ENCODE measurements at places on chromosomes 5 and 9.

- DNase-seq = no peak
Measured at GRCh38 chr5:76692274-76692540, 23.7 kb upstream of the F2R start.

DNA sequence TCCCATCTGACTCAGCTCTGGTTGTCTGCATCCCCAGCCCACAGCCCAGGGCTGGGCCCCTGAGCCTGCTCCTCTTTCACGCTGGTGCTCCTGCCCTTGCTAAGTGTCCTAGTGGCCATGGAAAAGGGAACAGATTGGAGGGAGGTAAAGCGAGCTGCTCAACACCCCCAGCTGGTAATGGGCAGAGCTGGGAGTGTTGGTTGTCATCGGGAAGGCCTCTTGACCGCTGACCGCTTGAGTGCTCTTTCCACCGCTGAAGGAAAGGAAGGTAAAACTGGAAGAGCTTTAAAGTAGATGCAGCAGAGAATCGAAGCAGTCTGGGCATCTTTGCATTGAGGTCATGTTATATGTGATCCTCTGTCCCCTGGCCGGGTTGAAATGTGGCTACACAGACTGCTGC, 60.2 kb downstream of the CRB2 start:
- DNase-seq = no peak

DNA sequence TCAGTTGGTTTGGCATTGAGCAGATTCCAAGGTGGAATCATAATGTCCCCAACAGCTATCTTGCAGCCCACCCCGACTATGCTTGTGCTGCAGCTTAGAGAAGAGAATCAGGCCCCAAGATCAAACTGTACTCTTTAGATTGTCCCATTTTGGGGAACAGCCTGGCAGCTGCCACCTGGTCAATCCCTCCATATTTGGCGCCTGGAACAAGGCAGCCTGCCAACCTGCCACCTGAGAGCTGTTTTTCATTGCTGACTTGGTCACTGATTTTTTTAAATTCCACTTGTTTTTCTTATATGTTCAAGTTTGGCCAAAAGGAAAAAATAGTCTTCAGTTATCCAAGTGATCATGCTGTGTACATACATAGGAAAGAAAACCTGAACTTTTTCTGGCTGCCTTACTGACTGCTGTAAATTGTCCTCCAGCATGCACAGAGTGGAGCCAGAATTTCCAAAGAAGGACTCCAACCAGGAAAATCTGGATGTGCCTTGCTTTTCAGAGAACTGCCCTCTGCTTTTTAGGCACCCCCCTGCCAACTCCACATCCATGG, 504.2 kb downstream of the ENC1 start:
- no peak for DNase-seq

DNA sequence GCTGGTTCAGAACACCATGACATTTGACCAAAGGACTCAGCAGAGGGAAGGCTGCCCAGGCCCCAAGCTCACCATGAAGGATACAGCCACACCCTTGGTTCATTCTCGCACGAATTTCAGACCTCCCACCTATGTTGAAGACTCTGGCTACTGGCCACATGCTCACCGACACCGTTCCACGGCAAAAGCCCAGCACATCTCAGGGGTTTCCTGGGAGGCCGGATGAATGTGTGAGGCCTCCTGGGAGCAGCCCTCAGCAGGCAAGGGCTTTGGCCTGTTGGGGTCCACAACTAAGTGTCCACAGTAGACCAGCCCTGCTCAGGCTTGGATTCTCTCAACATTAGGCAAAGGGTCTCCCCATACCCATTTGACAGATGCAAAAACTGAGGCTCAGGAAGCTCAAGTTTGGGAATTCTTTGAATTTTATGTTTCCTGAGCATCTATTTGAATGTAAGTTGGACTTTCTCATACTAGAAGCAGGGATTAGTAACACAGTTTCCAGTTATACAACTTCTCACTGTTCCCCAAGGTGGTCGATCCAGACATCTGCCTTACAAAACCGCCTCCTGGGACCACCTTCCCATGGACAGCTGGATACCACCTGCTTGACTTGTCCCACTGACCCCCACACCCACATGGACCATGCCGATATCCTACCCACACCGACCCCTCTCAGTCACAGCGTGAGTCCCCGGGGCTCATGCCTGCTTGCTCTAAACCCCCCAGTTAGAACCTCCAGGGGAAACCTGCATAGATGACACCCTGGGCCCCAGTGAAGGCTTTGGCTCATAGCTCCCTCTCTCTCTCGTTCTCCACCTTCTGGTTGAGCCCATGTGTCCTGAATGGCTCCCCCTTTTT, 27.9 kb downstream of the CCT5 start:
- DNase-seq = no peak

DNA sequence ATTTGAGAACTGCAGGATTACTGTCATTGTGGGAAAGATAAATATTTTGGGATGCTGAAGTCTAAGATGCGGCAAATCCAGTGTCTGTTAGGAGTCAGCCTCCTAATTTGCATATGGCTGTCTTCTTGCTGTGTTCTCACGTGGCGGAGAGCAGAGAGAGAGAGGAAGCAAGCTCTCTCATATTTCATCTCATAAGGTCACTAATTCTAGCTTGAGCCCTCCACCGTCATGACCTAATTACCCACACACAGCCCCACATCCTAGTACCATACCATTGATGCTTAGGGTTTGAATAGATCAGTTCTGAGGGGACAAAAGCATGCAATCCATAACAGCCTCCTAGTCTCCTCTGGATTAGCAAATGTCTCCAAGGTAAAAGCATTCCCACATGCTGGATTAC, 124.5 kb downstream of the CDH12 start:
- DNase-seq = no peak

GRCh38 chr9:101736717-101737116, 1.7 kb downstream of the GRIN3A start:
- no peak for DNase-seq

- no peak for DNase-seq
Measured at GRCh38 chr5:151075698-151076331, 5.0 kb downstream of the TNIP1 start.

DNA sequence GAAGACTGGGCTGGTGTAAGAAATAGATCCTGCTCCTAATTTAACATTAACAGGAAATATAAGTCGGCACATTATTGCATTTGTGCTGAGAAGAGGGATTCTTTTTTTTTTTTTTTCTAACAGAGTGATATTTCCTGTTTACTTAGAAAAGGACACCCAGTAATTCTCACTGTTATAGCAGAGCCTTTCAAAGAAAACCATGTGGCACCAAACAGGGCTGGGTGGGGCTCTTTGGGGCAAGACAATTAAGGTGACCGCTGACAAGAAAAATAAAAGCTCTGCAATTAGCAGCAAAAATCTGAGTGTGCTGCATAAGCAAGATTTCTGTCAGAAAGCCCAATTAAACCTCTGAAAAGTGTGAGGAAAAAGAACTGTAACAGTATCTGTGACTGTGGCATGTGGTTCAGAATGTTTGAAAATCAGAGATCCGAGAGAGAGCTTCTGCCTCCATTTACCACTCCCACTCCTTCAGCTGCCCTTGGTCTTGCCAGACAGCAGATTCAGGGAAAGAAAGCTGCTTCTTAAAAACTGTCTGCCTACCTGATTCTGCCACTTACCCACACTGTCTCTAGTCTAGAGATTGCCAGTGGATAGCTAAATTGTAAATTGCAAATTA, 77.1 kb upstream of the IQGAP2 start:
- DNase-seq = no peak

- DNase-seq = peak; percentile 43
Measured at GRCh38 chr5:32076699-32077695, 97.1 kb downstream of the GOLPH3 start.

DNA sequence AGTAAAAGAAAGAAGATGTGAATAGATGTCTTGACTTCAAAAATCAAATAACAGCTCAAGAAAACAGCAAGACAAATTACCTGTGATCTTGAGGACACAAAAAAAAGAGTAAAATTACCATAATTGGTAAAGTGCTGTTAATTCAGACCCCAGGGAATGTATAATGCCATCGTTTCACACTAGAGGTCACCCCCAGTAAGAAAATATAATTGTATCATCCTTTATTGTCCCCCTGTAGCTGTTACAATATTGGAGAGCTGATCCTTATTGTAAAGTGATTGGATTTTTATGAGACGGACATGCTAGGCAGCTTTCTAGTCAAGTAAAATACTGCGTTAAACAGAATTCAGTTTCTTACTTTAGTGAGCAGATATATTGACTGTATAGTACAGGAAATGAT, 377.0 kb downstream of the TLE1 start:
- DNase-seq = no peak

GRCh38 chr9:135616619-135617537, 22.5 kb downstream of the GLT6D1 start:
- DNase-seq = no peak

GRCh38 chr5:104635227-104635626, 1072.6 kb upstream of the NUDT12 start:
- DNase-seq = no peak

- DNase-seq = no peak
Measured at GRCh38 chr9:113562653-113563381, 99.3 kb downstream of the RGS3 start.

GRCh38 chr5:111134087-111134486, 41.9 kb downstream of the WDR36 start:
- DNase-seq = no peak

DNA sequence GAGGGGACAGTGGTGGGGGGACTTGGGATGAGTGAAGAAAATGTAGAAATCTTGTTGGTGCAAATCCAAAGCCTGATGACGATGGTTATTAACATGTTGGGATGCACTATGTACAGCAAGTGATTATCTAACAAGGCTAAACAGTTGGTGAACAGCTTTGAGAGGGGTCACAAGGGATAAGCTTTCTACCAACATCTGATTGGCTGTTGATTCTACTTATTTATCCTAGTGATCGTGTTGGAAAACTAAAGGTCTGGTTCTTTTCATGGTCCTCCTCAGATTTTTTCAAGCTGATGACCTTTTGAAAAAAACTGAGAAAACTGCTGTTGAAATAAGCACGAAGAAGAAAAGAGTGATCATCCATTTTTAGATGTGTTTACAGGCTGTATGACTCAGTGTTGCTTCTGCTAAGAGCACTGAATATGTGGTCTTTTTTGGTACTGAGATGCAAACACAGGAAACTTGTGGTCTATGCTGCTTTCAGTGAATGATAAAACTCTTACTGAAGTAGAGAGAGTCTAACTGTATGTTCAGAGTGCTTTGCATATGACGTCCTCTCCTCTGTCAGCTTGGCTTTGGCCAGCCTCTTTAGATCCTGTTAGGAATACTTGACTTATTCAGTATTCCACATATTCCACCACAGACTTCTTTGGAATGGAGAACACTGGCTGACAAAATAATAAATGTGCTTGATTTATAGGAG, 174.8 kb downstream of the SLF1 start:
- DNase-seq = peak; percentile 63

DNA sequence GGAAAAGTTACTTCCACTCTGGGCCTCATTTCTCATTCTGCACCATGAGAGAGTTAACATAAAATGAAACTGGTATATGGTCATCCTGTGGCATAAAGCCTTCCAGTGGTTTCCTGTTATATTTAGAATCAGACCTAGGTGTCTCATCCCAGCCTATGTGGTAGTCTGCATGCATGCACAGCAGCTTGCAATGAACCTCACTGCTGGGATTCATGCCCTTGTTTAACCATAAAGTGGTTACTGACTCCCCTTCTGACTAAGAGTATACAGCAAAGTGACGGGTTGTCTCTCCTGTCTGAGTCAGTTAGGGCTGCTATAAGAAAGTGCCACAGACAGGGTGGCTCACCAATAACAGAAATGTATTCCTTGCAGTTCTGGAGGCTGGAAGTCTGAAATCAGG, 14.7 kb upstream of the TDRD7 start:
- no peak for DNase-seq

DNA sequence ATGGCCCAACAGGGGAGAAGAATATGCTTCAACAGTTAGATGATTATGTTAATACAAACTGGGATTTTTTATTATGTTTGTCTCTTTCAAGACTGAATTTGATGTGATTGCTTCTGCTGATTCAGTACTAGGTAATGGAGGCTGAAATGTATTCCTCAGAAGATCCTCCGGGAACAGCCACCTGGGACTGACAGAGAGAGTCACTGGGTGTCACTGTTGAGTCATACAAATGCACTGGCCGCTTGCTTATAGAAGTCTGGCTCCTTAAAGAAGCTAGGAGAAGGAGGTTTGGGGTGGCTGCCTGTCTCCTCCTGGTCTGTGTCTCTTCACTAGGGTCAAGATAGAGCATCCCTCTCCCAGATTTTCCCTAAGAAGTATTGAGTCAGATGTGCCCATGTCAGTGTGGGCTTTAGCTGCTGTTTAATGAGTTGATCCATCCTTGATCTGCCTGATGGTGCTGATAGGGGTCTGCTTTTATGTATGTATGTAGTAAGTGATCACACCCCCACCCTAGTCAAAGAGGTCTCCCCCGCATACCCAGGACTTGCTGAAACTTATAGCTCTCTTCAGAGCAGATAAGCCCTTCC, 773.4 kb downstream of the BRINP1 start:
- no peak for DNase-seq

- no peak for DNase-seq
Measured at GRCh38 chr5:17019324-17019723, 83.2 kb upstream of the MYO10 start.

- no peak for DNase-seq
Measured at GRCh38 chr9:134526584-134527477, 114.8 kb upstream of the COL5A1 start.

- no peak for DNase-seq
Measured at GRCh38 chr5:19615661-19616060, 372.3 kb downstream of the CDH18 start.

DNA sequence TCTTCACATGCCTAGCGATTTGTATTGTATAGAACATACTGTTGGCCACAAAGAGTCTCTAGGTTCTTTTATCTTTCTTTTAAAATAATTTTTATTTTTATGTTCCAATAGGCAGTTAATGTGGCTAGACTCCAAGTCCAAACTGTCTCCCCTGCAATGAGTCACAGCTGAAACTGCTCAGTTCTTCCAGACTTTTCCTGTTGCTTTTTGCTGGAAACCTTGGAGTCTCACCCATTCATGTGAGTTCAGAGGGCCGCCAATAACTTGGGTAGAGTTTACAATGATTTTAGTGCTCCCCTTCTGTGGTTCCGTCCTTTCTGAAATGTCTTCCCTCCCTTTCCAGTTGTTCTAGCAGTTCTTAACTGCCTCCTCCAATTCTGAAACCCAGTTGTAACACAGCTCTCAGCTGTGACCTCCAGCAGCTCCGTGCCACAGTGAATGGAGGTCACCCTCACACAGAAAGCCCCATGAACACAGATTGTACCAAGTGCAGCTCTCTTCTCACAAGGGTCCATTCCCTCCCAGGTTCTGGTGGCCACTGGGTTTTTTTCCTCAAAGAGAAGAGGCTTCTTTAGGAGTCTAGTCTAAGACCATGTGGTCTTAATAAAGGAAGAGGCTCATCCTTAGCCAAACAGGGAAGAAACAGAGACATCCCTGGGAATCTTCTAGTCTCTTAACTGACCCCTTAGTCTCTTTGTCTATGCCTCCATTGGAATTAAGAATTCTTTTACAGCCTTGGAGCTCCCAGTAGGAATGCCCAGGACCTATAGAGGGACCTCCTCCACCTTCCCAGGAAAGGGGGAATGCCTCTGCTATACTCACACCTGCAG, 198.5 kb downstream of the SPOCK1 start:
- DNase-seq = no peak

GRCh38 chr5:170226661-170227060, 6.1 kb upstream of the C5orf58 start:
- no peak for DNase-seq
